ENCODE measurements at places on chromosomes 3 and 15.

DNA sequence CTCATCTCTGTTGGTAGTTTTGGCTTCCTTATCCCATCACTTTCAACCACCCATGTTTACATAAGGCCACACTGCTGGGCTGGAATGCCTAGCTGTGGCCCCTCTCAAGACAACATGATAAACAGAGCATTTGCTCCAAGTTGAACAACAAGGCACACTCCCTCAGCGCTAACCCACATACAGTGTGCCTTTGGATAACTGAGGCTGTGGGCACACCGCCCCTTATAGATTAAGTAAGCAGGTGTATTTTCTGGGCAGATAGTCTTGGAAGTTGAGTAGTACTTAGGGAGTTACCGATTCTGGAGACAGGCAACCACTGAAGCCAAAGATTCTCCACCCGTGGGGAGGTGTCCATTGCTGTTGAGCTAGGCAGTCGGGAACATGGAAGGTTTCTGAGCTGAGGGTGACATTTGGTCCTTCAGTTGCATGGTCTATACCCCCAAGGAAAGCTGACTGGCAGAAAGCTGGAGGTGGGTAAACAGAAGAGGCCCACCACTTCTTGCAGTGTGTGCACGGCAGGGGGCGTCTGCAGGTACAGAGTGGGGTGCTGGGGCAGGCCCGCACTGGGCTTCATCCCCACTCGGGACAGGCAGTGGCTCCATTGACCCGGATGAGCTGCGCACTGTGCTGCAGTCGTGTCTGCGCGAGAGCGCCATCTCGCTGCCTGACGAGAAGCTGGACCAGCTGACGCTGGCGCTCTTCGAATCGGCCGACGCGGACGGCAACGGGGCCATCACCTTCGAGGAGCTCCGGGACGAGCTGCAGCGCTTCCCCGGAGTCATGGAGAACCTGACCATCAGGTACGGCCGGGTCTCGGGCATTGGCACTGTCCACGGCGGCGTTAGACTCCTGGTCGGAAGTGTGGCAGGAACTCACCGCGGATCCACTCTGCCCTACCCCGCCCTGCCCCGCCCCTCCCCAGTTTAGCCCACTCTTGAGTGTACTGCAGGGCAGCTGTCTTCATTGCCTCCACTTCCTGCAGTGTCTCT lies 16.8 kb downstream of the NOX5 start:
- peak; percentile 63 for DNase-seq

- DNase-seq = no peak
These were observed 536.7 kb upstream of the LMCD1 start for GRCh38 chr3:7964899-7965298.

DNA sequence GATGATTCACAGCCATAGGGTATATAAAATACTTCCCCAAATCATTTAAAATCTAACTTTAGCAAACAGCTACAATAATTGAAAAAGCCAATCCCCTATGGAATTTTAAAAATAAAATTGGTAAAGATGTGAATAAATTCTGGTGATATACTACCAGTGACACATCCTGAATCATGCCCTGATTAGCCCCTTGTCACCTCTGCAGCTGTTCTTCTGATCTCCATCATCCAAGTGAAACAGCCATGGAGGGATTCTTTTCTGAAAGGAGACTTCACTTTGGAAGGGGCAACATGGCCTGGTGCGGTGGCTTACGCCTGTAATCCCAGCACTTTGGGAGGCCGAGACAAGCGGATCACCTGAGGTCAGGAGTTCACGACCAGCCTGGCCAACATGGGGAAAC lies 115.6 kb upstream of the MLF1 start:
- no peak for DNase-seq

DNA sequence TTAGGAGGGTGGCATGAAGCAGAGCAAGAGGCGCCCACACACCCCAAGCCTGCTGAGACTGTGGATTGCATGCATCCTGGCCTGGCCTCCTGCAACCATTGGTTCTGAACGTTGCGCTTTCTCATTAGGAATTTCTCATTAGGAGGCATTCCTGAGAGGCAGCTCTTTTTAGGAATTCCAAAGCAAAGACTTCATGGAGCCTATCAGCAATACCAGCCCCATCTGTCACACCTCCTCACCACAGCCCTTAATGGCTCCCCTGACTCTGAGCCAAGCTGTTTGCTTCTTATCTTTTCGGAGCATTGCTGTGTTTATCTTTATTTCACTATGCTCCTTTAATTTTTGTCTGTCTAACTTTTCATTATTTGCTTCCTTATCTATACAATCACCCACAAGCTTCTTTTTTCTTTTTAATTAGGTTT lies 226.9 kb downstream of the CACNA2D3 start:
- peak; percentile 60 for DNase-seq

DNA sequence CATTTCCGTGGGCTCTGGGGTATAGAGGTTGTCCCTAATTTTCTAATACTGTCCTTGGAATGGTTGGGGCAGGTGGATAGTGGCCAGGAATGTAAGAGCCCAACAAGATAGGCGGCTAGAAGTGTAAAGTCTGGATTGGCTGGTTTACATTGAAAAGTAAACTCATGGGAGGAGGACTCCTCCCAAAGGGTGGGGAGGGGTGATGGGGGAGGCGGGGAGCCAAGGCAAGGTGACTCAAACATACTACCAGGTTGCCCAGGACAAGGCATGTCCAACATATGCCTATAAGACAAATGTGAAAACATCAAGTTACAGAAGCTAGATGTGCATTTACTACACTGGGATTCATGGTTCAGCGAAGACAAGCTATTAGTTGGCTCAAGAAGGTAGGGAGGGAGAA lies 14.3 kb upstream of the SAMMSON start:
- no peak for DNase-seq

GRCh38 chr3:197135212-197135611 lies 105.6 kb upstream of the MELTF start:
- DNase-seq = no peak

GRCh38 chr15:68228143-68228970 lies 1.2 kb downstream of the CLN6 start:
- no peak for DNase-seq

DNA sequence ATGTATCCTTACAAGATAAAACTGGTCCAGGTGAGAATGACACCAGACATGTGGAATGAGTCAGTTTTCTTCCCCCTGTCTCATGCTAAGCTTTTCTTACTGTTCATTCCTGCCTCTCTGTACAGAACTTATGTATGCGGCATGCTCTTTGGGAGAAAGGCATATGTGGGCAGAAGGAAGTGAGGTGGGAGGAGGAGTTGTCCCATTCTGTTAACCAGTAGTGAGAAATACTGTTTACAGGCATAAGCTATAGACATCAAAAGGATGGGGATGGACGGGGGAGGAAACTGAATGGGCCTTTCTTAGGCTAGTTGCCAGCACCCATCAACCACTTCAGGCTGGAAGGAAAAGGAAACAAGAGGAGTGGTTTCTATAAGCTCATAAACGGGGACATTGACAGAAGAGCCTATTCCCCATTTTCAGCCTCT lies 143.6 kb upstream of the BHLHE40 start:
- no peak for DNase-seq

- DNase-seq = no peak
These were observed 29.6 kb upstream of the GREM1 start for GRCh38 chr15:32688151-32688639.

DNA sequence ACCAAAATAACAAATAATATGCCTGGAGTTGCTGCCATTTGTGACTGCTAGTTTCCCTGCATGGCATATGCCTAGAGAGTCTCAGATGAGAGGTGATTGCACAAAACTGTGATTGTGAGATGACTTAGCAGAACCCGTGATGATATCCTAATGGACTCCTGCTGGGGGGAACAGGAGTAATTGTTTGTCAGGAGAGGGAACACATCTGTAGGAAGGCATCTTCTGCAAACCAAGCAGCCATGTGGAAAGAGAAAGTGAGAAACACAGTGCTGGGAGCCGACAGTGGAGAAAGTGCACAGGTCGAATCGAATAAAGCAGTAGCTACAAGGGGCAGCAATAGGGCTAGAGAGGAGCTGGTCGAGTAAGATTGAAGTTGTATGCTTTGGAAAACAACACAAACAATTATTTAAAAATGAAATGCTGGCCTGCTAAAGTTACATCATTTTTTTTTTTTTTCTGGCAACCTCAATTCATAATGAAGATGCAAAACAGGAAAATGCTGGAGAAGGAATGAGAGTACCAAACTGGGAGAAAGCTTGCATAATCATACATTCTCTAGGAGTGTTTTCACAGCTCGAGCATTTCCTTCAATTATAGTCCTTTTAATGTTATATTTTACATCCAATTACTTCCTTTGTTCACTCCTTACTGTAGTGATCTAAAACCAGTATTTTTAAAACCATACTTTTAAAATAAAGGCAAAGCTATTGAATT lies 494.2 kb upstream of the AGTR1 start:
- no peak for DNase-seq

- DNase-seq = no peak
These were observed 2.9 kb upstream of the RPS17 start for GRCh38 chr15:82543160-82543559.

GRCh38 chr3:168997488-168997887 lies 666.0 kb downstream of the MECOM start:
- no peak for DNase-seq

DNA sequence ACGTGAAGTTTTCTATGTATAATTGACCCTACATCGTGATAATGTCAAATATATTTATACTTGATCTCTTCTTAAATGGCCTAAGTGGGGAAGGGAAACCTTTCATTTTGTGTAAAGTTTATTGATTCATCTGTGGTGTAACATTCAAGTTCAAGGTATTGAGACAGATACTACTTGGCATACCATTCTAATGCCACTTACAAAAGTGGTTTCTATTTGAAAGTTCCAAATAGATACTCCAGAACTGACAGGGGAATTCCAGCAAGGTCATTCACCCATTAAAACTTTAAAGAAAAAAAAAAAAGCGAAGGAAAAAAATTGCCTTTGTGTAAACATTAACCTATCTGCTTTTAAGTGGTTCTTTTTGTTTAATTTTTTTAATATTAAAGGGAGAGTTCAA lies 45.3 kb upstream of the MAP3K13 start:
- DNase-seq = no peak

GRCh38 chr3:172334671-172335207 lies 113.5 kb downstream of the GHSR start:
- no peak for DNase-seq

DNA sequence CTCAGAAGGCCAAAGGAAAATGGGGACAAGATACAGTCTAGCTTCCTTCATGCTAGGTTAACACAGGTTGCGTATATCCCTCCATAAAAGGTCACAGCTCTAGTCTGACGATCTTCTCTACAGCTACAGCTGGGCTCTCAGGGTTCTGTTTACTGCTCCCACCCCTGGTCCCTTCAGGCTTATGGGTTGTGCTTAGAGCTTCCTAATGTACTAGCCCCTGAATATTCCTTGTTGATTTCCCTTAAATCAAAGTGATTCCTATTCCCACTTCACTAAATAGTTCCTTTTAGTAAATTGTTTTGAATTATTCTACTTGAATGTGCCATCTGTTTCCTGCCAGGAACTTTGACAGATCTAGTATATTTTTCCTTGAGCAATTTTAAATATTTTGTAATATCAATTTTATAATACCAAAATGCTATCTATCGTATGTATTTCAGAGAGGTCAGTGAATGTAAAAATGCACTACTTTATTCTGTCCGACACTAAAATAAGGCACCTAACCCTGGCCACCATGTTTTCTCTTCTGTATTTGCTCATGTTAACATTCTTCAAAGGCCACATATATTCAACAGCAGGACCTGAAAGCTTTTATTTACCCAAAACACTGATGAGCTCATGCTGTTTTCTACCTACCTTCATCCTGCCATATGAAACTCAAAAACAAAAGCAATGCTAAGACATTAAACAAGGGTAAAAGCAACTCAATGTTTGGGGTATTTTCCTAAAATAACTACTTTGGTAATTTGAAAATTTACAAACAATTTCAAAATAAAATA lies 92.8 kb upstream of the TGFBR2 start:
- DNase-seq = no peak

DNA sequence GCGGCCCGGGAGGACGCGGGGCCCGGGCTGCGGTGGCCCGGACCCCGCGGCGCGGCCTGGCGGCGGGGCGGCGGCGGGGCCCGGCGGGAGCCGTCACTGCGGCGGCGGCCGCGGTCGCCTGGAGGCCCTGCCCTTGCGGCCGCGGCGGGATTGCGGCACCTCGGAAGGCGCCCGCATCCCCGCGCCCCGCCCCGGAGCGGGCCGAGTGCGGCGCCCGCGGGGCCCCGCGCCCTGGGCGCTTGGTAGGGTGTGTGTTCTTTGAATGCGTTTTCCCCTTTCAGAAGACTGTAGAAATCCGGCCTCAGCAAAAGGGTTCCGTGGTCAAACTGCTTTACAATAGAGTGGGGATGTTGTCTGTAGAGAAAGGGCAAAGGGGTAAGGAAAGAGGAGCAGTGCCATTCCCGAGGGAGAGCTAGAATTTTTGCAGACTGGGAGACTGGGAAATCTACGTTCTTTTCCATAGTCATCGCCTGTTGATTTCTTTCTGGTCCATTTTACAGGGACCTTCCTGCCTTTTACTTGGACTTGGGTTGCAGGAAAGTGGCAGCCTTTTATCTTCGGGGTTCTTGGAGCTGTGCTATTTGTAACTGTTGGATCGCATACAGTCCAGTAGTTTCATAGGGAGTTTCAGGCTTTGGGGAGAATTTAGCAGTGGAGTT lies 630 bp downstream of the SNRK start:
- DNase-seq = no peak

DNA sequence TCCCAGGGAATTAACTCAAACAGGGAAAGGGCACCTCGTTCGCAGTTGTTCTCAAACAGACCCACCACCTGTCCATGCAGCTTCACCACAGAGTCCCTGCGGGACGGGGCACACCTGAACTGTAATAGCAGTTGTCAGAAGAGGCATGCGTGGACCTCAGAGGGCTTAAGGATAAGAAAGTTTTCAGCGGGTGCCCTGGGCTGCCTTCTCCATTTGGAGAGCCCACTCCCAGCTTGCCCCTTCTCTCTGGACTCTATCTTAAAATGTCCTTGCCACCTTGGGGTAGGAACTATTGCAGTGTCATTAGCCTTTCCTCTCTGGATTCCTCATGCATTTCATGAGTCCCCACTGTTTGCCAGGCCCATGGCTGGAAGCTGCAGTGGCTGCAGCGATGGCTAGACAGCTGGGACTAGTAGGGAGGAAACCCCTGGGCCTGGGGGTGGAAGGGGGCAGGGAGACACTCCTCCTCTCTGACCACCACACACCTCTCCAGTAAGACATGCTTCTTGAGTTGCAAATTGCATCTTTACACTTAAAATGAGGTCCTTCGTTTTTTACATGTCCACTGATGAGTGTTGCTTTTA lies 33.5 kb downstream of the PDIA5 start:
- peak; percentile 91 for DNase-seq

DNA sequence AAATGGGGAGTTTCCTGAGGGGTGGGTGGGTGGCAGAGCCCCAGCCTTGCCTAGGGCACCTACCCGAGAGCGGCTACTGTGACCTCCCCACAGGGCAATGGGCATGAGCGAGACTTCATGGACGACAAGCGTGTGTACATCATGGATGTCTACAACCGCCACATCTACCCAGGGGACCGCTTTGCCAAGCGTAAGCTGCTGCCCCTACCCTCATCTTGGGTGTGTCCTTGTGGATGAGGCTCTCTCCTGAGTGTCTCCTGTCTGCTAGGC lies 22.6 kb downstream of the HDAC11 start:
- no peak for DNase-seq

DNA sequence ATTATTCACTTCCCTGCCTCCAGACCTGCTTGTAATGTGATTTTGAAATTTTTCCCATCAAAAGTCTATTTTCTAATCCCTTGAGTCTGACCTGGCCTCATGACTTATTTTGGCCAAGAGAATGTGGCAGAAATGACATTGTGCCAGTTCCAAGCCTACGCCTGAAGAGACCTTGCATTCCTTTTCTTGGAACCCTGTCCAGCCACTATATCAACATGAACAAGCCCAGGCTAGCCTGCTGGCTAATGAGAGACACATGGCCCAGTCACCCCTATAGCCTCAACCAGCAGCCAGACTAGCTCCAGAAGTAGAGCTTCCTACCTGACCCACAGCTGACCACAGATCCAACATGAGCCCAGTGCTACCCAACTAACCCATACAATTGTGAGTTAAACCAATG lies 121.1 kb upstream of the ACP3 start:
- DNase-seq = no peak

All from NCI-H524 treated with DMSO at 0.1 percent for 48 hours (cell line).